Stimulated activated CD4-positive, alpha-beta T cell treated with anti-CD3 and anti-CD28 coated beads, TNF-alpha, amount 100 ng/mL, for 48 hours (primary cell): ENCODE measurements at places on chromosomes 5 and 9.

- DNase-seq, result no peak
Measured at GRCh38 chr9:97722331-97722730, 25.2 kb upstream of the XPA start.

GRCh38 chr9:121888438-121888775, 204.7 kb downstream of the TTLL11 start:
- DNase-seq, result no peak

DNA sequence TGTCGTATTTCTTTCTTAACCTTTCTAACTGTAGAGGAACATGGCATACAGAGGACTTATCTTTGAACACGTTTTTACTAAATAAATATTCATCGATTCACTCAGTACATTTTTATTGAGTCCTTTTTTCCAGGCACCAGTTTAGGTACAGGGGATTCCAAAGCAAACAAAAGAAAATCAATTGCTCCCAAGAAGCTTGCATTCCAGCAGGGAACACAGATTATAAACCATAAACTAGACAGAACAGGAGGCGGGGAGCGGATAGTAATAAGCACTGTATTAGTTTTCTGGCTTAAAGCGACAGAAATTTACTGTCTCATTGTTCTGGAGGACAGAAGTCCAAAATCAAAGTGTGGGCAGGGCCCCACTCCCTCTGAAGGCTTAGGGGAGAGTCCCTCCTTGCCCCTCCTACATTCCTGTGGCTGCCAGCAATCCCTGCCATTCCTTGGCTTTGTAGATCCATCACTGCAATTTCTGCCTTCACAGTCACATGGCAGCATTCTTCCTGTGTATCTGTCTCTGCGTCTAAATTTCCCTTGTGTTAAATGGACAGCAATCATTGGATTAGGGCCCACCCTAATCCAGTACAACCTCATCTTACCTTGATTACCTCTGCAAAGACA, 115.5 kb downstream of the COL23A1 start:
- DNase-seq, result no peak

DNA sequence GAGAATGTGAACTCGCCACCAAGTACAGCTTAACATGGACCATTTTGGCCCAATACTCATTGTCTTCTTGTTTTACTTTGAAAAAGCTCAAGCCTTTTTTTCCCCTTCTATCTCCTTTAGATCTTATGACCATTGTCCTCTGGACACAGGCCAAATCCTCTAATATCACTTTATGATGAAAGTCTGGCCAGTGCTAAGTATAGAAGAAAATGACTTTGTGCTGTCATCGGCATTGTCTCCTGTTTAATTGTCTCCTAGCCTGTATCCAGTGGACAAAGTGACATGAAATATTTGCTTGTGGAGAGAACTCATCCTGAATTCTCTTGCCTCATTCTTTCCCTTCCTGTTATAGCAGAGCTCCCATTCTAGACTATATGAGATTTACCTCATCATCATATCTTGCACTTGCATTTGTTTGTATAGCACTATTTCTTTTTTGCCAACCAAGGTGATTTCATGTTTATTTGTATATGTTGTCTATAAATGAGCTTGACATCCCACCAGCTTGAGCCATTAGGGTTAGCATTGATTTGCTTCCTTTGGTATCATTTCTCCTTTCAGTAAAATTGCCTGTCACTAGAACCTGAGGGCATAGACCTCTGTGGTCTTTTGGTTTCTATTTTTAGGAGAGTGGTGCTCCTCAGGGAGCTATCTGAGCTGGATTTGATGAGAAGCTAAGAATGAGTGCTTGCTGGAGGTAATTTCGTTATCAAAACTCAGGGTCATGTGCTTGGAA, 18.8 kb upstream of the TNFAIP8 start:
- DNase-seq, result no peak

GRCh38 chr5:143379606-143380005, 23.9 kb downstream of the NR3C1 start:
- no peak for DNase-seq

GRCh38 chr9:133679466-133680061, 43.4 kb downstream of the DBH start:
- no peak for DNase-seq

DNA sequence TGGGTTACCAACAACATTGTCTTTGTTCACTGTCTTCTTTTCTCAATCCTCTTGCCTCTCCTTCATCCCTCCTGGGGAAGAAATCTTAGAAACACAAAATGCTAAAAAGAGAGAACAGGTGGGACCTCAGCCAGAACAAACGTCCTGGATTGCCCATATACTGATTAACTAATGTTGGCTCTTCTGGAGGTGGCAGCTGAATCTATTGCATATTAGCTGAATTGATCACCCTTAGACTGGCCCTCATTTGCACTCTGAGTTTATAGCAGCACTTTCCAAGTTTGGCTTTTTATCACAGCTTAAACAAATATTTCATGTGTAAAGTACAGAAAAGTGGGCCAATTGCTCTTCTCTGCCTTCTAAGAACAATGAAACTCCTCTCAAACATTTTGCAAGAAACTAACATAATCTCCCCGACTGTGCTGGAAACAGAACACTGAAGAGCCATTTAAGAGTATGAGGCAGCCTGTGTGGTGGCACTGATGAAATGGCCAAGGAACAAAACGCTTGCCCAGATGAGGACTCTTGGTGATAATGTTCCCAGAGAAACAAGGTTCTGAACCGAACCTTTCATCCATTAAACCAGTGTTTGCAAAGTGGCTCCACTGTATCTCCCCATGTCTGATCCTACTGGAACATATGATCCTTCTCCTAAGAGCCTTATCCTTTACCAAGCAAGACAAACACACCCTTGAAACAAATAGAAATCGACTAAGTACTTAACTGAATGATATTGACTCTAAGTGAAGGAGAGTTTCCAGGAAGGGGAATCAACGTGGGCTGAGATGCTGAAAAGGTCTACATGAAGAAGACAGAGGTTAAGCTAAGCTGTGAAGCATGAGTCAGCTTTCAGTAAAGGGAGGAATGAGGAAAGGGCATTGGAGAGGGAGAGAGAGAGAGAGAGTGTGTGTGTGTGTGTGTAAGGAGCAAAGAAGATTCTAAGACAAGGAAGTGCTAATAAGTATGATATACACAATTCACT, 83.2 kb upstream of the LIFR start:
- no peak for DNase-seq

DNA sequence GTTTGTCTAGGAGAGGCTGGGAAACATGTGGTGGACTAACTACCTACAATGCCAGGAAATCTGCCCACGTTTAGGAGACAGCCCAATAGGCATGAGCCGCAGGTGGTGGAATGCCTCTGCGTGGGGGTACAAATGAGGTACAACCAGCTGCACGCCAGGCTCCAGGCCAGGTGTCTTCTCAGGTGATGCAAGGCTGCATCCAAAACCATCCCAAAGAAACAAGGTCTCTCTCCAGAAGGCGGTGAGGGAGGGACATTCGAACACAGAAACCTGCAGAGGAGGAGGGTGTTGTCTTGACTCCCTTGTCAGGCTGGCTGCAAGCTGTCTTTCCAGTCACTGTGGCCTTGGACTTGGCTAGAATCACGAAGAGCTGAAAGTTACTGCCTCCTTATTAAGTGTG, 11.6 kb downstream of the ANKH start:
- DNase-seq, result no peak
